ENCODE measurements at places on chromosomes 2 and 18.

- no peak for DNase-seq
These were observed 19.0 kb upstream of the DUSP19 start for GRCh38 chr2:183059561-183059960.

GRCh38 chr2:80187156-80187555 lies 117.4 kb downstream of the LRRTM1 start:
- DNase-seq: no peak

GRCh38 chr2:68847751-68848150 lies 23.4 kb downstream of the BMP10 start:
- DNase-seq: no peak

GRCh38 chr2:239157771-239158170 lies 243.0 kb downstream of the HDAC4 start:
- no peak for DNase-seq

- no peak for DNase-seq
These were observed 454.9 kb upstream of the CHAC2 start for GRCh38 chr2:53312721-53313120.

- peak; percentile 53 for DNase-seq
These were observed 167.5 kb downstream of the BCL2 start for GRCh38 chr18:63152096-63152495.

GRCh38 chr18:80132180-80132812 lies 23.2 kb downstream of the ADNP2 start:
- DNase-seq: no peak

DNA sequence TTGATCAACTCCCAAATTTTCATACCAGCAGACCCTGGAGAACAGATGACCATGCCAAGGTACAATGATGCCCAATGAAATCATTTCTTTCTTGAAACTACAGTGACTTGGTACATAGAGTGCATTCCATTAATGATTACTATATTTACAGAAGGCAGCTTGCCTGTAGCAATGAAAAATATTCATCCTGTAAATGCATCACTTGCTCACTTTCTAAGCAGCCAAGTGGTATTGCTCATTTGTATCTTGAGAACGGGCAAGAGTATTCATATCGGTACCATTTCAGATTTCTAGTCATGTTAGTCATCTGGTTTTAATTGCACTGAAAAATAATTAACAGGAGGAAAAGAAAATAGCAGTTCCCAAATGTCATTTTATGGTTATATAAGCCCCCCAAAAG lies 59.6 kb downstream of the VIL1 start:
- DNase-seq: no peak

DNA sequence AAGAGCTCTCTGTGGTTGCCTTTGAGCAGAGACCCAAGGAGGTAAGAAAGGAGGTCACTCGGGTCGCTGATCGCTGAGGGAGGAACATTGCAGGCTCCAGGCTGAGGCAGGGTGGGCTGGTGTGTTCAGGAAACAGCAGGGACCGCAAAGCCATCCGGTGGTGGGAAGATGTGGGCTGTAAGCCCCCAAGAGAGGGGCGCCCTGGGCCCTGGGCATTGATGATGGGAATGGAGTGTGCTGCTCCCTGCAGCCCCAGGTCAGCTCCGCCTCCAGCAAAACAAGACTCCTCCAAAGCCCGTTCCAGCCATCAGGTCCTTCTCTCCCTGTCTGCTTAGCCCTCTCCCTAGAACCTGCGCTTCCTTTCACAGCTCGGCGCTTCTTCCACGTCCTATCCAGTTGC lies 229.7 kb downstream of the KLHL29 start:
- no peak for DNase-seq

DNA sequence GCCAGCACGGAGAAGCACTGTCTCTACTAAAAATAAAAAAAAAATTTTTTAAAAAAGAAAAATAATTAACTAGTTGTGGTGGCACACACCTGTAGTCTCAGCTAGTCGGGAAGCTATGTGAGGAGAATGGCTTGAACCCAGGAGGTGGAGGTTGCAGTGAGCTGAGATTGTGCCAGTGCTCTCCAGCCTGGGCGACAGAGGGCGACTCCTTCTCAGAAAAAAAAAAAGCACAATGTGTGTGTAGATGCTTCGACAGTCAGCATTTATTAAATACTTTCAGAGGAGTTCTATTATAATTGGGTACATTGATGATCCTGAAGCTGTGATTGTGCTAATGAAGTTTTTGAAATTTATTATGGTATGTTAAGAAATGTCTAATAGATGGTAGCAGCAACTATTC lies 46.5 kb downstream of the XIRP2 start:
- no peak for DNase-seq

GRCh38 chr18:6942742-6943141 lies 174.9 kb downstream of the LAMA1 start:
- no peak for DNase-seq

GRCh38 chr2:112485849-112486248 lies 3.9 kb downstream of the TTL start:
- no peak for DNase-seq

GRCh38 chr2:144606466-144607095 lies 86.7 kb upstream of the ZEB2 start:
- DNase-seq: no peak

DNA sequence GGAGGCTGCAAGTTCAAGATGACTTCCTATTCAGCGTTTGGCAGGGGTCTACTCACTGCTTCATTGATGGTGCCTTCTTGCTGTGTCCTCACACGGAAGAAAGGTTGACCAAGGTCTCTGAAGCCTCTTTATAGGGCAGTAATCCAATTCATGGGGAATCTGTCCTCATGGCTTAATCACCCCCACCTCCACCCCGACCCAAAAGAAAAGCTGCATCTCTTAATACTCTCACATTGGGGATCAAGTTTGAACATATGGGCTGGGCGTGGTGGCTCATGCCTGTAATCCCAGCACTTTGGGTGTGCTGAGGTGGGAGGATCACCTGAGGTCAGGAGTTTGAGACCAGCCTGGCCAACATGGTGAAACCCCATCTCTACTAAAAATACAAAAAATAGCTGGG lies 36.4 kb upstream of the HNMT start:
- DNase-seq: no peak
